NCI-H1105 (cell line): ENCODE measurements at places on chromosomes 4 and X.

DNA sequence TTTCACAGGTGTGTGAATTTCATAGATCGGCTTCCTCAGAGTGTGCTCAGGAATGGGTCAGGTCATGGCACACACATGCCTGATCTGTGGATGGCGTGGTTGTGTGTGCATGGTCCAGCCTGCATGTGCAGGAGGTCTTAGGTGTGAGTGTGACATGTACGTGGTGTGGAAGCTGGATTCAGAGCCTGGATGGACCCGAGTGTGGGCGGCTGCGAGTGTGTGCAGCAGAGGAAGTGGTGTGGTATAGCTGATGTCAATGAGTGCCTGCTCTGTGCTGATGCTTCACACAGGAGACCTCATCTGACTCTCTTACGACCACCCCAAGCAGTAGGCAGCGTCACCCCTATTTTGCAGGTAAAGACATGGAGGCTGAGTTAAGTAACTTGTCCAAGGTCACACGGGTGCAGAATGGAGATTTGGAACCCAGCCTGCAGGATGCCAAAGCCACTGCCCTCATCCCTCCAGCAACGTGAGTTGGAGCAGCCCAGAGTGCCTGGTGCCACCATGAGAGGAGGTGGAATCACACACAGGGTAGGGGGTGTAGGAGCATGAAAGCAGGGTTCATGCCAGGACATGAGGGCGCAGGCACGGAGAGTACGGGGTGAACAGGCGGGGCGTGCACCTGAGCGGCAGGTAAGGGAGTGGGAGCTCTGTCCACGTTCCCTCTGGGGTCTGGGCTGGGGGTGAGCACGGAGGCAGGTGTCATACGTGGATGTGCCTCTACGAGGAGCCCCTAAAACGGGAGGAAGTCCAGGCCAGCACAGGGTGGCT, 24.2 kb upstream of the C4orf50 start:
- DNase-seq = no peak

DNA sequence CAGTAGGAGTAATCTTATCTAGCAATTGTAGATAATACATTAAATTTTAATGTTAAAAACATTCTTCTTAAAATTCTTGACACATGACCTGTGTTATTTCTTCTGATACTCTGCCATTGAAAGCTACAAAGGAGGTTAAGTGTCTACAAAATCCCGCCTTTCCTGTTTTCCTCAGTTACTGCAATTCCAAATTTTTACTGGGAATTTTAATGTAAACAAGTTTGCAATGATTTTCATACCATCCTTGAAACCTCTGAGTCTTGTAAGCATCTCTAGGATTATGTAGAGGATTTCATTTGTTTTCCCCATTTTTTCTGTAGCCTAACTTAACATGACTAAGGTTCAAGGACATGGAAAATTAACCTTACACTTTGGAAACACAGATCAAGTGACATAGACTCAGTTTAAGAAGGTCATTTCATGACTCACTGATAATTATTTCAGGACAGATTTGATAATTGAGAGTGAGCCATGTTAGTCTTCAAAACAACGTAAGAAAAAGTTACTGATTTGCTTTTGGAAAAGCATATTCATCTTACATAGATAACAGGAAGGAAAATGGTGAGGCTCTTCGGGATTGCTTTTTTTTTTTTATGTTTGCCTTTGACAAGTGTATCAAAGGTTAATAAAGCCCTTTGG, 39.6 kb upstream of the PDLIM5 start:
- no peak for DNase-seq

- DNase-seq = no peak
These were observed 50.8 kb downstream of the LRP2BP start for GRCh38 chr4:185344743-185345538.

DNA sequence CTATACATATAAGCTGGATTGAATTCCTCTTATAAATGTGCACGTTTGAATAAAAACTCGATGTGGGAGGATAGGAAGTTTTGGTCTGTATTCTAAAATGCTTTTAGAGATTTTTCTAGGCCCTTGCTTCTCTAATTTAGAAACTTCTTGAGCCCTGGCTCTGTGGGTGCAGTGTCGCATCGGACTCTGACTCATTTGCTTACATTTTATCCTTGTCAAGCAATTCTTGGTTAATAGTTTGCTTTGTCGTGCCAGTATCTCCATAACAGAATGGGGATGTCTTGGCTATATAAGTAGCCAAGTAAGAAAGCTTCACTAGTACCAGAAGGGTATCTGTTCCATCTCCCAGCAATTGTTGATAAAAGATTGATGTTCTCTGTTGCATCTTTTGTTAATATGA, 10.7 kb downstream of the SGMS2 start:
- DNase-seq = no peak

- DNase-seq = no peak
These were observed 65.0 kb downstream of the HUWE1 start for GRCh38 chrX:53621418-53621986.

DNA sequence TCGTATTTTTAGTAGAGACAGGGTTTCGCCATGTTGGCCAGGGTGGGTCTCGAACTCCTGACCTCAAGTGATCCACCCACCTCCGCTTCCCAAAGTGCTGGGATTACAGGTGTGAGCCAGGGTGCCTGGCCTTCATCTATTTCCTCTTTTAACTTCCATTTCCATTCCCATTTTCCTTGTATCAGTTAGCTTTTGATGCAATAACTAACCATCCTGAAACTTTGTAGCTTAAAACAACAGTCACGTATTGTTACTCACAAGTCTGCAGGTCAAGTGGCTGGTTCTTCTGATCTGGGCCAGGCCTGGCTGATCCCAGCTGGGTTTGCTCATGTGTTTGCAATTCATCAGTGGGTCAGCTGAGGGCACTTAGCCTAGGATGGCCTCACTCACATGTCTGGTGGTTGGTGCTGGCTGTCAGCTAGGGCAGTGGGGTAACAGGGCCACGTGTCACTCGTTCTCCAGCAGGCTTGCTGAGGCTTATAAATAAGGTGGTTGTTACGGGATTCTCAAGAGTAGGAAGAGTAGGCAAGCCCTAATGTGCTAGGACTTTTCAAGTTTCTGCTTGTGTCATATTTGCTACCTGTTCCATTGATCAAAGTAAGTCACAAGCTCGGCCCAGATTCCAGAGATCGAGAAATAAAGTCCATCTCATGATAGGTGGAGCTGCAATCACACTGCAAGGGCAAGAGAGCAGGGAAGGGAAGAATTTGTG, 88.2 kb downstream of the SOWAHB start:
- DNase-seq = no peak

- DNase-seq = no peak
These were observed 206.5 kb upstream of the STK26 start for GRCh38 chrX:131816551-131817136.

DNA sequence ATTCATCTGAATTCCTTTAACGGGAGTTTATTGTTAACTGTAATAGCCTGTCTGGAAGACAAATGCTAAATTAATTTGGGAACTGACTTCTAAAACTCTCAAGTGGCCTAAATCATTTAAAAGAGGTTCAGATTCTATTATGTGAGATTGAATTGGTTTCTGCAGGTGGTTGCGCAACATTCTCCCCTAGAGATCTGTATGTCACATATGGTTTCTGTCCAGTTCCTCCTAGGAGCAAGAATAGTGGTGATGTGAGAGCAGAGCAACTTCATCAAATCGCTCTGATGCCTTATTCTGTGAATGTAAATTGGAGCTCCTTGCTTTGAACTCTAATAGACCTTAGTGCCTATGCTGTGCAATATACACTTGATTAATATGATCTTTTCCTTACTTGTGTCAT, 144.6 kb upstream of the GPR101 start:
- DNase-seq = no peak

GRCh38 chrX:10750581-10750980, 130.2 kb upstream of the MID1 start:
- DNase-seq = no peak

DNA sequence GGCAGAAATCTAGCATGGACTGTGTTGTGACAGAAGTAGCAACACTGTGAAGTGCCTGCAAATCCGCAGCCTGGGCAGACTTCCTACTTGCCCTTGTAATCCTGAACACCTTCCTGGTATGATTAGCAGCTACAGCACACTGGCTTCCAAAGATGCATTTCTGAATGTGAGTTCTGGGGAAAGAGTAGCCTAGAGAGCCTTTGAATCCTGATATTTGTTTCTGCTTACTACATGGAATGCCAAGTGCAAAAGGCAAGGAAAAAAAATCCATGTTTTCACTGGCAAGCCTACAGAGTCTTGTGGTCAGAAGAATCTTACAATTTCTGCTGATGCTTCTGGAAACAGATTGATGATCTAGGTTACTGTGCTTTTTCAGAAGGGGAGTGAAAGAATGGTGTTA, 223.7 kb downstream of the COL25A1 start:
- DNase-seq = no peak

GRCh38 chr4:94877973-94878372, 120.2 kb downstream of the BMPR1B start:
- no peak for DNase-seq

DNA sequence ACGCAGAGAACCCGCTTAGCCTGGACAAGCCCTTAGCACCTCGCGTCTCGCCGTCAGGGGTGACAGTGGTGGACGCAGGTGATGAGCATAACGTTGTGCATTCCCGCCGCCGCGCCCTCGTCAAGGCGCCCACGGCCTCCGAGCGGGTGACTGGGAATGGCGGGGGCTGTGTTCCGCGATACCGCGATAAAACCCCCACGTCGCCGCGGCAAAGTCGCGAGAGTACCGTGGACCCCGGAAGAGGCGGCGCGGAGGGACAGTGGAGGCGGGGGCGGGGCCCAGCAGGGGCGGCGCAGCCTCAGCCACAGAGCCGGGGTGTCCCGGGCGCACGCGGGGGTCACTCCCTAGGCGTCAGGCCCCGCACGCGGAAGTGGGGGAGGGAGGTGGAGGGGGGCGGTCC, 53.8 kb downstream of the ZFYVE28 start:
- DNase-seq = no peak

DNA sequence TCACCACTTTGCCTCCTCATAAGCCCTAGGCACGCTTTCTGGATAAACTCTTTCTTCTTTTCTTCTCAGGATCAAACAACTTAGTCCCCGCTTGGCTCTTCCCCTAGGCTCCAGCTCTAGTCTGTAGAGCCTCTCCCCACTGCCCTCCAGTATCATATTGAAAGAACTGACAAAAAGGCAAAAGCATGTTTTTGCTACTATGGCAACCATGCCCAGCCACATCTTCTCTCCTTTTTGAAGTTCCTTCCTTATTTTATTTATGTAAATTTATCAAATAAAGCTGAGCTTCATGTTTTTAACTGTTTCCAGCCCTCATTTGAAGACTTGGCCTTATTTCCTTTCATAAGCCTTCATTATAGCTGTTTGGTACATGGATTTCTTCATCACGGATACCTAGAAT, 86.0 kb upstream of the LIMCH1 start:
- no peak for DNase-seq

- no peak for DNase-seq
These were observed 540.2 kb downstream of the GBA3 start for GRCh38 chr4:23232987-23233386.

DNA sequence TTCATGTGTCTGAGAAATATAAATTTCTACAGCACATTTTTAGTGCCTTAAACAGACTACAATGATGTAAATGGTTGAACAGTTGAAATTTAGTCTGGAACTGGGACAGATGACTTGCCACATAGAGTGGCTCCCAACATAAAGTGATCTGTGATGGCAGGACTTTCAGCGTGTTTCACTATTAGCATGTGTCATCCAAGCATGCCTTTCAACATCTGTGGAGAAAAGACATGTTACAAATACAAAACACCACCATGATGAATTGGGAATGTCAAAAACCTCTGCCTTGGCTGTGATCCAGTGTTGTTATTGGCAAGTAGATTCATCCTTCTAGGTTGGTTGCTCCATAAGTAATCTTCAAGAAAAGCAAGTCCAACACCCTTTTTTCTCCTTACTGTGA, 348.7 kb downstream of the MAPK10 start:
- DNase-seq = no peak

DNA sequence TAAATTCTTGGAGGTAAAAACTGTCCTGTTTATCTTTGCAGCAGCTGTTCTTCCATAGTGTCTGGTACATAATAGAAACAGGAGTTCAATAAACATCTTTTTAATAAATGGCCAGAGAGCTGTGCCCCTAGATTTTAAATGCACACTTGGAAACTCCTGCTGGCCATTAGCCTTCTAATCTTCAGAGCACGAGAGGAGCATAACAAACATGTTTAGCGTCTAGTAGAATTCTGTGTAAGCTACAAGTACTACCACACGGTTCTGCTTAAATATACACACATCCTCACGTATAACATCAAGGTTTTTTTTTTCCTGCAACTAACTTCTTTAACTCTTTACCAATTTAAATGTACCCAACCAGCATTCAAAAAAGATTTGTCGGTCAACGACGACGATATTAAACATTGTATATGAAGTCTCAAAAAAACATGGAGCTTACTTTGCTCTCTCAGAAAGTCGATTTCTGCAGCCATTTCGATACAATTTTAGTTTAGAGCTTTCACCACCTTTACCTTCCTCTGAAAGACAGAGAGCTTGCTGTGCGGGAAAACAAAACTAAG, 628 bp downstream of the SCLT1 start:
- DNase-seq = no peak

DNA sequence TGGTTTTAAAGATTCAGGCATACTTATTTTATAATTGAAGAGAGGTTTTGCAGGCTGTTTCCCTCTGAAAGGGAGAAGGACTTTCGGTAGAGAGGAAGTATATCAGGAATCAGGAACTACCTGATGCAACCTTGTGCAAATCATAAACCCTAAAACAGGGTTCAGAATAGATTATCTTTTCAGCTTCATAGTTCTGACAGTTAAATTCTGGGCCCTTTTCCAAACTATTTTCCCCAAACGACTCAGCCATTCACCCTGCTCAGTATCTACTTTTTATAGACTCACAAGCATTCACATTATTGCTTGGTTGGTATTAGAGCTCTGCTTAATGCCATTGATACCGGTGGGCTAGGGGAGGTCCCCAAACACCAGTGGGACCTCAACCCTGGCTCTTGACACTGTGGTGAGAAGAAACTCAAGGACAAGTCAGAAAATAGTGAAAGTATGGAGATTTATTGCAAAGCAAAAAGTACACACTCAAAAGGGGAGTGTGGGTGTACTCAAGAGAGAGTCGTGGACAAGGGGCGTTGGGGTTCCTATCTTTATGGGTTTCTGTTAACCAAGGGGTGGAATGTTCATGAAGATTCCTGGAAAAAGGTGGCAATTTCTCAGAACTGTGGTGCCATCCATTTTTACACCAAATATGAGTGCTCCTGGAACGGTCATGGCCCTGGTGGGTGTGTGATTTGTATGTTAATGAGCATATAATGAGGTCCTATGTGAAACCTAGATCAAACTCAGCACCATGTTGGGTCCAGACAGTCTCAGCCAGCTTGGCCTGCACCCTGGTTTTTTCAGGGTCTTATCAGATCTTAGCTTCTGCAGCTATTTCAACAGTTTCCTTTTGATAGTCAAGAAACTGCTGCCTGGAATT, 238.3 kb downstream of the DCLK2 start:
- no peak for DNase-seq

- DNase-seq = no peak
These were observed 274.1 kb upstream of the GK2 start for GRCh38 chr4:79682161-79682560.

DNA sequence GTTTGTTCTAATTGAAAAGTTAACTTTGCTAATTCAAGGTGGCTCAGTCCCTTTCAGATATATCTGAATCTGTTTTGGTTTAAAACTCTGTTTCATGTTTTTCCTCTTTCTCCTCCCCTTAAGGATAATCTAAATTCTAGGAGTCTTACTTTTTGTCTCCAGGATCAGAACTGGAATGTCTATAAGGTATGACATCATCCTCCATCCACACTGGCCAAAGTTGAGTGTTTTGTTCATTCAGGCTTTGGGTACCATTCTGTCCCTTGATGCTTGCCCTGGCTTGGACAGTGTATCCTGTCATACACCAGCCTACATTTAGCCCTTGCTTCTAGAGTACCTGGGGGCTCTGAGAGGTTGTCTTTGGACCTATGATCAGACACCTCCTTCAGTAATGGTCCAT, 56.8 kb upstream of the ANTXR2 start:
- no peak for DNase-seq
